ENCODE measurements at places on chromosomes 5 and 9. TPM values are rescaled to one million over a fixed set of nuclear protein-coding genes. Genes with fewer than 3 reads are reported as not detected.

DNA sequence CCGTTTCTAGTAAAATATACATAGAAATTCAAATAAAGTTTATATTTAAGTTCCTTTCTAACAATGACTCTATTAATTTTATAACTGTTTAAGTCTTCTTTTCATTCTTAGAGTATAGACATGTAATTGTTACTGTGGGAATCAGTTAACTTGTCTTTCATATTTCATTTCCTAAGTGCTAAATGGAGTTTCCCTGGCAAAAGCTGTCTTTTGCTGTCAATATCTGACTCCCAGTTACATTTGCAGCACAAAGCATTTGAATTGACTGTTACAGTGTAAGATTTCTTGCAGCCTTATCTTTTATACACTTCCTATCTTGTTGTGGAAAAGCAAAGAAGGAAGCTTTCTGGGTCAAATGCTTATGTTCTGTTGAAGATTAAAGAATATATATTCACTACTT, 1026.3 kb downstream of the CDH9 start:
- no peak for DNase-seq

GRCh38 chr9:134053401-134053871, 14.4 kb downstream of the BRD3 start:
- no peak for DNase-seq

DNA sequence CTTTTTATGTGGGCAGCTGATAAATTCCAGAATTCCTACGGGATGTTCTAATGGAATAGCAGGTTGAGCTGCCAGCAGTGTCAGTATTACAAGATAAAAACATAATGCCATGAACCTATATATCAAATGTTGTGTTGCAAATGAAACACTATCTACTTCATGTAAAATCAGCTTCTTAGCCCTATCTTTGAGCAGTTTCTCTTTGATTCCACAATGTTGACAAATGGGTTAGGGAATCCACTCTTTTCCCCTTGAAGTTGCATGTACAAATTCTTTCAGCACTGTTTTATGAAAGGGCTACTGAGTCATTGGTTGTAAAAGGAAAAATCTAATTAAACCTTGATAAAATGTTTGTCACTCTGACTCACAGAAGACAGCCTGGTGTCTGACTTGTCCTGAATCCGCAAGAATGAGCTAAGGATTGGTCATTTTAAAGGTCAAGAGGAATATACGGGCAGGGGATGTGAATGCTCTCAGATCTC, 950.6 kb upstream of the NUDT12 start:
- DNase-seq: no peak

The CARTPT gene
- 35.8 TPM for polyA plus RNA-seq

GRCh38 chr5:38940230-38940858, 94.5 kb downstream of the OSMR start:
- no peak for DNase-seq

The NTRK2 gene
- 10.8 TPM for polyA plus RNA-seq

DNA sequence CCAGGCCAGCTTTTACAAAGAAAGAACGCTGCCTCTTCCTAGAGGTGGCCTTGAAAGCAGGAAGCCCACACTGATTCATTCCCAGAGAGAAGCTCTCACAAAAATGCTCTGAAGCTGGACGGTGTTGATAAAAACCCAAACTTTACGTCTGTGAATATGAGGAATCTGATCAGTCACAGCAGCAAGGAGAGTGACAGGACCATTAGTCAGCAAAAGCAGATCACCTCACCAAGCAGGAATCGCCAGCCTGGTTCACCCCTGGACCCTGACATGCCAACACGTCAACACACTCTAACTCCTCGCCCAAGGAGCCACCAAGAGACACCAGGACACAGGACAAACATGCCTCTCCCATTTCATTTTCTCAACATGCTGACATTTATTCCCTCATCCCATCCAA, 70.6 kb upstream of the ZNF622 start:
- no peak for DNase-seq

GRCh38 chr9:94181408-94182181, 77.5 kb upstream of the ZNF169 start:
- no peak for DNase-seq

The NR2F1 gene
- 16.9 TPM for polyA plus RNA-seq

DNA sequence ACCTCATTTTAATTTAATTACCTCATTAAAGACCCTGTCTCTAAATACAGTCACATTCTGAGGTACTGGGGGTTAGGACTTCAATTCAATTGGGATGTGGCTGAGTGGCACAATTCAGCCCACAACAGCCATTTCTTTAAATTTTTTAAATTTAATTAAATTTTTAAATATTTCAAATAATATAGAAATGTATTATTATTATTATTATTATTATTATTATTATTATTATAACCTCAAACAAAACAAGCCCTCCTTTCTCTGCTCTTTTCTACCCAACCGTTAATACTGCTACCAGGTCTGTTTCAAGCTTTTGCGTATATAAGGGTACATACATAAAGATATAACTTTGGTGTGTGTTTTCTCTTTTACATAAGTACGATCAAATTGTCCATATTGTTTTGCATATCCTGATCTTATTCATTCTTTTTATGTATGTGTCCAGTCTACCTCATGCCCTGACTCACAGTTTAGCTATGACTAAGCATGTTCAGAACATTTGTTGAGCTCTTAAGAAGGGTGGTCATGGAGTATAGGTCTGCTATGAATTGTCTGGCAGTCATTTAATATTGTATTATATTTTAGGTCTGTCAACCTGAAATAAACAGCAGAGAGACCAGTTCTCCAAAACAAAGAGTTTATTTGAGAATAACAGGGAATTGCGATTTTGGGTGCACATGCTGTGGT, 16.1 kb upstream of the RAB14 start:
- DNase-seq: no peak

DNA sequence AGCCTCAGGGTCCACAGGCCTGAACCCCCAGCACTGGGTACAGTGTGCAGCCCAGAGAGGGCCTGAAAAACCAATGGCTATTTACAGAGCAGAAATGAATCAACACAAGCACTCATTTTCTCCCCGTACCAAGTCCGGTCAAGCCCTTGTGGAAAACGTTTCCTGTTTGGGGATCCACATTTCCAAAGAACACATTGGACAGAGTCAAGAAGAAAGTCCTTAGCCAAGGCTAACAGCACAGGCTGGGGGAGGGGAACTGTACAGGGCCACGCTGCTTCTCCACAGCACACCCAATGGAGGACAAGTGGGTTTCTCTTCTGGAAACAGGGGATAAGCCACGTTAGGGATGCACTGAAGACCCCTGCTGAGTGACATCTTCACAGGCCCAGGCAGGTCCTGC, 62.3 kb downstream of the NSUN2 start:
- no peak for DNase-seq

The CD14 gene
- 40.5 TPM for polyA plus RNA-seq

The IFNB1 gene
- polyA plus RNA-seq: not detected

The TTC16 gene
- 46.2 TPM for polyA plus RNA-seq

The TAF1L gene
- polyA plus RNA-seq: 3.0 TPM

The LCN9 gene
- not detected for polyA plus RNA-seq

The PCDHAC2 gene
- 9.4 TPM for polyA plus RNA-seq

DNA sequence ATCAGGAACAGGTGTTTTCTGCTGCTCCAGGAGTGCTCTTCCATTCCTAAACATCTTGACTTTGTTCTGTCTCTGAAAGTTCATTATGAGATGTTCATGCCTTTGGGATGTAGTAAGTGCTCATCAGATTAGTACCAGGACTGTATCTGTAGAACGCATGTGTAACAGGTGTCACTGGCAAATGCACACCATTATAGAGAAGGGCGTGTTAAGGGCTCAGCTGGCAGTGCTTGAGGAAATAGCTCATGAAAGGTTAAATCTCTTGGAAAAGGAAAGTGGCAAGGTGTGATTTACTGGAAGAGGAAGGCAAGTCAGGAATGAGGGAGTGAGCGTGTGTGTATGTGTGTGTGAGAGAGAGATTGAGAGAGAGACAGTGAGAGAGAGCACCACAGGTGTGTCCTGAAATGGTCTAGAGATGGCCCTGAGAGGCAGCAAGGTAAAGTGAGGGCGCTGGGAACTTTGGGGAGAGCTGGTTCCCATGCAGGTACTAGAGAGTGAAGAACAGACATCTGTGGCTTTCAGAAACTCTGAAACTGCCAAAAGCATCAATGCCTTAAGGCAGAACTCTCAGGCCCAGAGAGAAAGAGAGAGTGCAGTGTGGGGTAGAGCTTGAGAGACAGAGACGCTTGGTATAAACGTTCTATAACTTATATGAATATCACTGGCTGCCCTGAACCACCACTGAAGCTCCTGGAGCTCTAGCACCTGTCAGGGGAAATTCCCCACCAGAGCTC, 13.7 kb upstream of the CXCL14 start:
- no peak for DNase-seq

- no peak for DNase-seq
These were observed 9.1 kb downstream of the MAMDC2 start for GRCh38 chr9:70052768-70053167.

The CDC14B gene
- 33.7 TPM for polyA plus RNA-seq

DNA sequence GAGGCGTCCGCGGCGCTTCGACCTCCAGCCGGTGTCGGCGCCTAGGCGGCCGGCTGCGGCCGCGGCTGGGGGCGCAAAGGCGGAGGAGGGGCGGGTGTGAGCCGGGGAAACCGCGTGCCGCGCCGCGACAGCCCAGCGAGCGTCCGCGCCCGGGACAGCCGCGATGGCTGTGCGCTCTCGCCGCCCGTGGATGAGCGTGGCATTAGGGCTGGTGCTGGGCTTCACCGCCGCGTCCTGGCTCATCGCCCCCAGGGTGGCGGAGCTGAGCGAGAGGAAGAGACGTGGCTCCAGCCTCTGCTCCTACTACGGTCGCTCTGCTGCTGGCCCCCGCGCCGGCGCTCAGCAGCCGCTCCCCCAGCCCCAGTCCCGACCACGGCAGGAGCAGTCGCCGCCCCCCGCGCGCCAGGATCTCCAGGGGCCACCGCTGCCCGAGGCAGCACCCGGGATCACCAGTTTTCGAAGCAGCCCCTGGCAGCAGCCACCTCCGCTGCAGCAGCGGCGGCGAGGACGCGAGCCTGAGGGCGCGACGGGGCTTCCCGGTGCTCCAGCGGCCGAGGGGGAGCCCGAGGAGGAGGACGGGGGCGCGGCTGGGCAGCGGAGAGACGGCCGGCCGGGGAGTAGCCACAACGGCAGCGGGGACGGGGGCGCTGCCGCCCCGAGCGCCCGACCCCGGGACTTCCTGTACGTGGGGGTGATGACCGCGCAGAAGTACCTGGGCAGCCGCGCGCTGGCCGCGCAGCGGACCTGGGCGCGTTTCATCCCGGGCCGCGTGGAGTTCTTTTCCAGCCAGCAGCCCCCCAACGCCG, 605 bp downstream of the CHSY3 start:
- DNase-seq: peak; percentile 24

GRCh38 chr5:160064417-160064810, 54.8 kb downstream of the PWWP2A start:
- DNase-seq: no peak

DNA sequence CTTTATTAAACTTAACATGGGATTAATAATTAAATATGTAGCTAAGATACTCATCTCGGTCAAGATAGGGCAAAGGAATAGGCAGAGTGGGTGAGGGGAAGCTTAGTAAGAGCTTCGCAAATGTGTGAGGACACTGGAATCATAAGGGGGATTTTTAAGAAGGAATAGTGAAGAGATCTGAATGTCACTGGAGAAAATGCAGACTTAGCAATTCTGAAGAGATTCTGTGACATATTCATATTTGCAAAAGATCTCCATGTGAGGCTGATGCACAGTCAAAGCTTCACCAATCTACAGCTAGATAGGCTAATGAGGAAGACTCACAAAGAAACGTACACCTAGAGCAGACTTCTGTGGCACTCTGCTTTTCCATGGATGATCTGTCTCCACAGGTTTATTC, 1202.8 kb upstream of the CDH6 start:
- no peak for DNase-seq

DNA sequence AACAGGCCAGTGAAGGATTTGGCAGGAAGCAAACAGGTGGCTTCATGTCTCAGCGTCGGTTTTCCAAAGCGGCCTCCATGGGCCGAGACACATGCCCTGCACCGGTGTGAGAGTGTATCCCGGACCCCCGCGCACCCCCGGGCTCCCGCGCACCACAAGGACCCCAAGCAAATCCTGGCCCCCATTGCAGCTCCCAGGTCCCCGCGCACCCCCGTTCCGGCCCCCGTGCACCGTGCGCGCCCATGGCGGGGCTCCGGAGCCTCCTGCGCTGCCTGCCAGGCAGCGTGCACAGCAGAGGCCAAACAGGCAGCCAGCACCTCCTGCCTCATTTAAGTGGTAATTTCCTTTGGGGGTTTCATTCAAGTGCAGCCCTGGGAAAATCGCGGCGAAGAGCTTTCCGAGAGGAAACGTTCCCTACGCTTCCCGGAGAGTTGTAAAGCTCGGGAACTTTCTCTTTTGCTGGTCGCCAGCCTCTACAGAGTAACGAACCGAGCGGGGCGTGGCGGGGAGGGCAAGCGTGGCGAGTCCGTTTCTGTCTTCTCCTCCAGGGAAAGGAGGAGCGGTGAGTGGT, 145.5 kb upstream of the SLC24A2 start:
- DNase-seq: peak; percentile 36

The MATR3 gene
- polyA plus RNA-seq: 174 TPM

DNA sequence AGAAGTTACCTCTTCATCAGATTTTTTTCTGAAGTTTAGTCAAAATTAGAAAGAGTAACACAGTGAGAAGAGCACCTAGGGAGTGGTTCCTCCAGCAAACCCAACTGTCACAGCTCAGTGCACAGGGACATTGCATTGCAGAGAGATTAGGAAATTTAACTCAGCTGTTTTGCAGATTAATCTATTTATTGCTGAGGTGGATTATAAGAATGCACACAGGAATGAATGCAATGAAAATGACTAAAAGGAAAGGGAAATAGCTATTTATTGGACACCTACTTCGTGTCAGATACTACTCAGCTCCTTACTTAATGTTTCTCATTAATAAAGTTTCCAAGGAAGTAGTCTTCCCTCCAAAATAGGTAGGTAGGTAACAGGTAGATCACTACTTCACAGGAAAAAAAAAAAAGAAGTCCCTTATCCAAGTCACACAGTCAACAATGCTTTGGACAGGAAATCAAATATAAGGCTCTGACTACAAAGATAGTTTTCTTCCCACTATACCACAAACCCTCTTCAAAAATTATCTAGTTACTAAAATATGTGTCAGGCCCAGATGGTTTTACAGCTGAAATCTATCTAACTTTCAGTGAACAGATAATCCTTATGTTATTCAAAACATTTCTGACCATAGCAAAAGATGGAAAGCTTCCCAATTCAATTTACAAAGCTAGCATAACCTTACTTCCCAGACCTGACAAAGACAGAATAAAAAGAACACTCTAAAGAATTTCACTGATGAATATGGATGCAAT, 442.2 kb upstream of the MPDZ start:
- no peak for DNase-seq

The BTNL3 gene
- not detected for polyA plus RNA-seq

The TMEM174 gene
- not detected for polyA plus RNA-seq

The EGR1 gene
- 63.6 TPM for polyA plus RNA-seq

The FGF18 gene
- 1.6 TPM for polyA plus RNA-seq

DNA sequence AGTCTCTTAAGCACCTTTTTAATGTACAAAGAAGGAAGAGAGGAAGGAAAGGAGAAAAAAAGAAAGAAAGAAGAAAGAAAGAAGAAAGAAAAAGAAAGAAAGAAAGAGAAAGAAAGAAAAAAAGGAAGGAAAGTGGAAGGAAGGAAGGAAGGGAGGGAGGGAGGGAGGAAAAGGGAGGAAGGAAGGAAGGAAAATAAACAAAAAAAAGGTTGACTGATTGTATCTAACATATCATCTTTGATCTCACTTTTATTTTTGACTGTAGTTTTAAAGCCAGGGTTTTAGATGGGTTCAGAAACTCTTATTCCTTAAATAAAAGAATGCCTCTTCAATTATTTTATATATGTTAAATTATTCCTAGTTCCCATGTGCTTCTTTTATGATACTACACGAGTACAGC, 794.5 kb downstream of the CDH12 start:
- no peak for DNase-seq

The PCDHGB6 gene
- polyA plus RNA-seq: 2.1 TPM
